8988T (cell line): ENCODE measurements at places on chromosomes 12 and 14.

DNA sequence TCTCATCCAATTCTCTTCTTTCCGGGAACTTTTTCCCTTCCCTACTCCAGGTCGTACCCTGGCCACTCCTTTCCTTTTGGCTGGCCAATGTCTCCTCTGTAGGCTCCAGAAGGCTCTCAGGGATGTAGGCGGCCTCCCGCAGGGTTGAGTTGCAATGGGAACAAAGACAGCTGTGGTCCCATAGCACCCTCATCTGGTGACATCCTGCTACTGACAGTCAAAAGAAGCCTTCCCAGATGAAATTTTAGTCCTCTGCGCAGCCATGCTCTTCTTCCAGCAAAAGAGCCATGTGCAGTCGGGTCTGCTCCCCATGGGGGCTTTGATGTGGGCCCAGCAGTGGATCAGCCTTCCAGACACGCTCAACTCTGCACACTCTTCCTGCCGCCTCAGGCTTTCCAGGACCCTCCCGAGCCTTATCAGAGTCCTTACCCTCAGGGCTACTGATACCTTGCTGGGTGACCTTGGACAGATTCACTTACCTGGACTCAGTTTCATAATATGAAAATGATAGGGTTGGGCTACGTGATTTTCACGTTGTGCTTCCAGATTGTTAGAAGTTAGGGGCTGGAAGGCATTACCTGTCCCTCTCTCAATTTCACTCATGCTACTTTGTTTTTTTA, 5.5 kb upstream of the CELA1 start:
- no peak for DNase-seq

GRCh38 chr14:59336098-59336497, 129.1 kb downstream of the GPR135 start:
- no peak for DNase-seq

DNA sequence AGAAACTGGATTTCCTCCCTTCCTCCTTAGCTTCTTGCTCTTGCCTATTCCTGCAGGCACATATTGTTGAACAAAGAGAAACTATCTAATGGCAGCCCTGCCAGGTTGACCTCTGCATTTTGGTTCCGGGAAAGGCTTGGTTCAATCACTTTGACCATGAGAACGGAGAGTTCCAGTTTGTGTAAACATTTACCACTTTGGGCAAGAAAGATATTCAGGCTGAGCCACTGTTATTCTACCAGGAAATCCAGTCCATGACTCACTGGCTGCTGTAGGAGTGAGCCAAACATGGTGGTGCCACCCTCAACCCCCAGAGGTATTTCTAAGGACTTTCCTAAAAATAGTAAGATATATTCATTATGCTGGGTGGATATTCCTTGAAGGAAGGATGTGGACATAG, 242.2 kb upstream of the OR4E1 start:
- DNase-seq = no peak

DNA sequence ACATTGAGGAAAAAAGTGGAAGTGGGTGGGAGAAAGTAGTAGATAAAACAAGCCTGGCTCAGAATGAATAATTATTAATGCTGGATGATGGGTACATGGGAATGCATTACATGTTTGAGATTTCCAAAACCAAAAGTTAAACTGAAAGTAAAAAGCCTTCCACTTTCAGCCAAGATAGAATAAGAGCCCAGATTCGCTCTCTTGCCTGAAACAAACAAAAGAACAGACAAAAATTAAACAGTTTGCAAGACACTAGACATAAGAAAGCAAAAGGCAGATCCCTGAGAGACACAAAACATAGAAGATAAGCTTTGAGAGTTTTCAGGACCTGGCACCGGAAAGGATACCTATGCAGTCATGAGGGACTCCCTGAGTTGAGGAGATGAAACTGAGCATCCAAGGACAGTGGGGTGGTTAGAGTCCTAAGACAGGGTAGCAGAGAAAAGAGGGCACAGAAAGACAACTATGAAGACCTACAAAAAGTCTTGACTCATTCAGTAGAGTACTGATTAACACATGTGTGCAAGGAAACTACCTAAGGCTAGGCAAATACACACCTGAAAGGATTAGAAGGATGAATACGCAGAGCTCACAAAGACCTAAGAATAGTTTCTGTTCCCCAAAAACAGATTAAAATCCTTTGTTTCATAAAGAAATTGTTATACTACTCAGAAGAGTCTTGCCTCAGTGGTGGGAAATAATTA, 54.1 kb downstream of the CEP83 start:
- no peak for DNase-seq

DNA sequence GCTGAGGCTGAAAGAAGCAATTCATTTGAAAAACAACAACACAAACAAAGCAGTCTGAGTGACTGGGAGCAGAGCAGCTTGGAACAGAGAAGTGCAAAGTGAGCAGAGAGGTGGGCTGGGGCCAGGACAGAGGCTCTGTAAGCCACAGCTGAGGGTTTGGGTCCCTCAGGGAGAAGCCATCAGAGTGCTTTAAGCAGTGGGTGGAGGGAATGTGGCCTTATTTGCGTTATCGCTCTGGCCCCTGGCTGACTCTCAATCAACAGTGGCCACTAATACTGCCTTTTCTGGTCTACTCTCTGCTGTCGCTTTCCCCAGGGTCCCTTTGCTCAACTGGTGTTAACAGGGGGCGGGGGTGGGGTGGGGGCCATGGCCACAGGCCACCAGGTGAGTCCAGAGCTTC, 44.2 kb downstream of the IRF2BPL start:
- no peak for DNase-seq

- no peak for DNase-seq
Observed at GRCh38 chr12:75505706-75506312, 5.6 kb downstream of the KRR1 start.

GRCh38 chr12:28507867-28508266, 317.6 kb downstream of the CCDC91 start:
- DNase-seq = no peak

DNA sequence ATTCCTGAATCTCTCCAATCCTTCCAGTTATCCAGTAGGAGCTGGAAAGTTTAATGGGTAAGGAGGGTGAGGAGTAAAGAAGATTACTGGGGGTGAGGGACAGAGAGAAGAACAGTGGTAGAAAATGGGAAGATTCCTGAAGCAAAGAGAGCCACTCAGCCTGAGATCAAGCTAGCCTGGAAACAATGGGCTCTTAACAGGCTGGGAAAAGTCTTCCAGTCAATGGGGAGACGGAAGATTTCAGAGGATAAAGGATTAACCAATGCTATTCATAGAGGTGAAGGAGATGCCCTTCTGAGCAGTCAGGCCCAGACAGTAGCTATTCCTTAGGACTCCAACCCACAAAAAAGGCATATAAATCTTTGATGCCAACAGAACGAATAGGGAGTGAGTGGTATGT, 14.8 kb downstream of the GDF11 start:
- DNase-seq = no peak

- no peak for DNase-seq
Observed at GRCh38 chr12:48351022-48351708, 446 bp upstream of the ZNF641 start.

DNA sequence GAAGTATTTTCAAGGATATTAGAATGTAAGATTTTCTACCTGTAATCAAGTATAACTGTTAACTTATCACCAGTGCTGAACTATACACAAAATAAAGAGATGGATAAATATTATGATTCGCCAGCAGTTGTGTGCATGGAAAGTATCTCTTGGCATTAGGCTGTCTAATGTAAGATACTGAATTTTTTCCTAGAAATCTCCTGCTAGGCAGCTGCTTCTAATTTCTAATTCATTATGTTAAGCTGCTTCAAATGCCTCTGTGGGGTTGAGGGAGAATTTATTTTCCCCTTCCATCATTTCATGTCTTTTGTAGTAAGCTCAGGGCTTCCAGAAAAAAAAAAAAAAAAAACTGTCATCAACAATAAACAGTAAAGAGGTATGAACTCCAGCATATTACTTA, 516.0 kb downstream of the DIO2 start:
- DNase-seq = no peak

GRCh38 chr14:89344920-89345254, 72.1 kb downstream of the FOXN3 start:
- no peak for DNase-seq

DNA sequence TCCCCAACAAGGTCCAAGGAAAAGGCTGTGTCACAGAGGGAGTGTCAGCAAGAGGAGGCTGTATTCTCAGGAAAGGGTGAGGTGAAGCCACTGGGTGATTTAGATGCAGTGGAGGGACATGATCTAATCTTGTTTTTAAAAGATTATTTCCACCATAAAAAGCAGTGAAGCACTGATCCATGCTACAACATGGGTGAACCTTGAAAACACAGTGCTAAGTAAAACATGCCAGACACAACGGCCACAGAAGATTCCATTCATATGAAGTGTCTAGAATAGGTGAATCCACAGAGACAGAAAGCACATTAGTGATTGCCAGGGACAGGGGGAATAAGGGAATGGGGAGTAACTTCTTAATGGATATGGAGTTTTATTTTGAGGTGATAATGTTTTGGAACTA, 12.8 kb downstream of the RITA1 start:
- DNase-seq = no peak

DNA sequence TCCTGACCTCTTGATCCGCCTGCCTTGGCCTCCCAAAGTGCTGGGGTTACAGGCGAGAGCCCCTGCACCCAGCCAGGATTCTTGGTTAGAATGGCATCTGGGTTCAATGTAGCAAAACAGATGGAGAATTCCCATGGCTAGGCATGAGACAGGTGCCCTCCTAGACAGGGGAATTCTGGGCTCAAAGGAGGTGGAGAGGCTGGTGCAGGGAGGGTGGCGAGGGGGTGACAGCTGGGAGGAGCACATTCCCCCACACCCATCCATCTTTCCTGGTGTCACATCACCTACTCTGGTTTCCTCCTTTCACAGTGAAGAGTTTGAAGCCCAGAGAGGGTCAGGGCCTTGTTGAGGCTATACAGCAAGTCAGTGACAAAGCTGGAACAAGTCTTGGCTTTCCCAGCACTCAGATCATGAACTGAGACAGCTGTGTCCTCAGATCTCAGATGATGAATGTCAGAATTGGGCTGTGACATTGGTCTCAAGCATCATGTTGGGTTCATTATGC, 2.8 kb downstream of the SERPINA1 start:
- no peak for DNase-seq

DNA sequence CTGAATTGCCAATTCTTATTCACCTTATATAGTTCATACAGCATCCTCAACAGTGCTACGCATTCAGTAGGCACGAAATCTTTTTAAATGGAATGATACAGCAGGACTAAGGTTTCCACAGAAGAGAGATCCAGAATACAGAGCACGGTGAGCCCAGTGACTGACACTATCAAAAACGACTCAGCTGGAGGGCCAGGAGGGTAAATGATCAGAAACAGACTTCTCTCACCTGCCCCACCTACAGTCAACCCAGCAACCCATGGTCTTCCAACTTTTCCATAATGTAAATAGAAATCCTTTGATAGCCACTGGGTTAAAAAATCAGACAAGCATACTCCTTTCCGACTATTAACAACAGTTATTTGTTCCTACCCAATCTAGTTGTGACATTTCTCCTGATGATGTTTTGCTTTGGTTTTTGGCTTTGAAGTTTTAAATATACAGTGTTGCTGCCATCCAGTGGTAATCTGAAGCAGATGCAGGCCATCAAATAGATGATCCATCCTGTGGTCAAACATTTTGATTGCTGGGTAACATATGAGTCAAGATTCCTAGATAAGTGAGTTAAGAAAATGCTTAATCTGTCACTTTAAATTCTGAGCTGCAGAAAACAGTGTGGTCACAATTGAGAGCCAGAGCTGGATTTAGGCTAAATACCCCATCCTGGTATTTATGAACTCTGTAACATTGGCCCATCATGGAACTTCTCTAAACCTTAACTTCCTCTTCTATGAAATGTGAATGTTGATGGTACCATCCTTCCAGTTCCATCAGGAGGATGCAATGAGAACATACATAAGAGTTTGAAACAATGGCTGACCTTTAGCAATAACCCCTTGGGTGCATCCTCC, 42.0 kb downstream of the GPHB5 start:
- peak; percentile 23 for DNase-seq

GRCh38 chr12:92717202-92717601, 14.4 kb downstream of the PLEKHG7 start:
- DNase-seq = no peak

DNA sequence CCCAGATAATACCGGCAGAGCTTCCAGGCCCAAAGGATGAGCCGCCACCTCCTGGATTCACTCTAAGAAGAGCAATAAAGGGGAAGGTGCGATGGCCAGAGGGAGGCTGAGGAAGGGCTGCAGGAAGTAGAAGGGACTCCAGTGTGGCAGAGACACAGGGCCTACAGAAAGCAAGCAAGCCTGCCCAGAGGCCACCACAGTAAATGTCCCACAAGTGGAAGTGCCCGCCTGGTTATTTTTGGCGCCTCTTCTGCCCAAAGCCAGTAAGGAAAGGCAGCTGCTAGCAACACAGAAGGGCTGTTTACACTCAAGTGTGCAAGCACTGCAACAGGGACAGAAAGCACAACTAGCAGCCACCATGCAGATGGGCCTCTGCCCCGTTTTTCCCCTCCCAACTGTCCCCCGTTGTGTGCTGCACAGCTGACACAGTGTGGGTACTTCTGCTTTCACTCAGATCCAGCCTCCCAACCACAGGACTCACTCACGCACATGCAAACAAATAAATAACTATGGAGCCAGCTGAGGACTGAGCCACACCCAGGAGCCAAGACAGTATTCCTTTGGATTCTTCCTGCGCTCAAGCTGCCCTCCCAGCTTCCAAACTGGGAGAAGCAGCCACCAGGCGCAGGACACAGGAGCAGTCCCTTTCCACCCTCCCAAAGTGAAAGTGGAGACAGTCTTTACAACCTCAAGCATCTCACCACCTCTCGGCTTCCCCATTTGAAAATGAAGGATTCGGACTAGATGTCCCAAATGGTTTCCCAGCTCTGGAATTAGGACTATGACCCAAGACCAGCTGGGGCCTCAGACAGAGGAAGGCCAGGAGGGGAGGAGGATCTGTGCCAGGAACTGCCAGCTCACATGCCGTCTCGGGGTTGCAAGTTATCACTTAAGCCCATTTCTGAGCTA, 40.0 kb upstream of the PNMA1 start:
- no peak for DNase-seq

- no peak for DNase-seq
Observed at GRCh38 chr12:39831587-39832315, 212.1 kb upstream of the ABCD2 start.

- DNase-seq = no peak
Observed at GRCh38 chr12:115046805-115047204, 362.8 kb upstream of the TBX3 start.

GRCh38 chr12:27807063-27807703, 27.1 kb upstream of the MANSC4 start:
- DNase-seq = no peak

DNA sequence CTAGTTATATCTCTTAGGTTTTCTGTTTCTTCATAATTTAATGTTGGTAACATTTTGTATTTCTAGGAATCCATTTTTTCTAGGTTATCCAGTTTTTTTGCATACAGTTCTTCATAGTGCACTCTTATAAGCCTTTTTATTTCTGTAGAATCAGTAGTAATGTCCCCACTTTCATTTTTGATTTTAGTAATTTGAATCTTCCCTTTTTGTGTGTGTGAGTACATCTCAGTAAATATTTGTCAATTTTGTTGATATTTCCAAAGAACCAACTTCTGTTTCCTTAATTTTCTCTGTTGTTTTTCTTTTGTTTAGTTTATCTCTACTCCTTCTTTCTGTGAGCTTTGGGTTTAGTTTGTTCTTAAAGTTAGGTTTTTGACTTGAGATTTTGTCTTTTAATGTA, 507.3 kb upstream of the RGS6 start:
- DNase-seq = no peak

- DNase-seq = no peak
Observed at GRCh38 chr12:52590021-52590420, 11.2 kb downstream of the KRT72 start.
